ENCODE measurements at places on chromosomes 3 and 15.

DNA sequence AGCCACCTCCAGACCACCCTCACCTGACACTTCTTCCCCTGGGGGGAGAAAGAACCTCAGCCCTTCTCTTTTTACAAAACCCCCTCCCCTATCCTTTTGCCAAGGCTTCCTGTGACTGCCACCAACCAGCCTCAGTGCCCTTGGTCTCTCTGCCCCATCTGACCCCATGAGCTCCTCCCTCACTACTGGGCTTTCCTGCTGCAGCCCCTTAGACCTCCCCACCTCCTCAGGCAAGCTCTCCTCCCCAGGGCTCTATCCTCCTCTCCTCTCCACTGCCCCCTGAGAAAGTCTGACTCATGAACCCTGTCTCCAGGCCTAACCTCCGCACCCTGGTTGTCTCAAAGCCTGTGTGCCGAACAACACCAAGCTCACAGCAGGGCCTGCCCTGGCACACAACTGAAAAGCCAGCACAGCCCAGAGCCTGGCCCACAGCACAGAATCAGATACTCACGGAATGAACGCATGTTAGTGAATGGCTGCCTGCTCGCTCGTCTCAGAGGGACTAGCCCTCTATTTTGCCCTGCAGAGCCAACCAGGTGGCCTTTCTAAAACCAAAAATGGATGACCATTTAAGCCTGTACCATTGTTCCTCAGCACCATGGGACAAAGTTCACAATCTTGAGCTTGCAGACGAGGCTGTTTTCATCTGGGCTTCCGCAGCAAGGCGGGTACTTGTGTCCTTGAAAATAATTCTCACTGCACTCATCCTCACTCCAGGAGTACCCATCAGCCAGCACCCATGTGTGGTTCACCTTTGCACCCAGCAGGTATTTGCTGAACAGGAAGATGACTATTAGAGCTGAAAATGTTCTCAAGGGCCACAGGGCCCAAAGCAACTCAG is 1.7 kb downstream of the CHDH start:
- no peak for DNase-seq

- DNase-seq, result no peak
These were observed 104.4 kb downstream of the PPP2R3A start for GRCh38 chr3:136069933-136070332.

DNA sequence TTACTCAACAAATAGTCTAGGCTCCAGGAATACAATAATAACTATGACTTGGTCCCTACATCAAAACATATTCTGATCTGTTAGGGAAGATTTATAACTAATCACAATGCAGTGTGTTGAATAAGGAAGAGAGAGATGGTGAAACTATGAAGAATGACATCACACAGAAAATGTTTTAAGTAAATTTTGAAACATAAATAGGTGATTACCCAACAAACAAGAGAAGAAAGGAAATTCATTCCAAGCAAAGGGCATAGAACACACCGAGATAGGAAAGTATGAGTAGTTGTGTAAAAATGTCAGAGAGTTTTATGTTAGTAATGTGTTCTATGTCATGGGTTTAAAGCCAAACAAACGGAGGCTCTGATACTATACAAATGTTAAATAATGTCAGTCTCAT is 13.4 kb downstream of the SEC62 start:
- DNase-seq, result no peak

DNA sequence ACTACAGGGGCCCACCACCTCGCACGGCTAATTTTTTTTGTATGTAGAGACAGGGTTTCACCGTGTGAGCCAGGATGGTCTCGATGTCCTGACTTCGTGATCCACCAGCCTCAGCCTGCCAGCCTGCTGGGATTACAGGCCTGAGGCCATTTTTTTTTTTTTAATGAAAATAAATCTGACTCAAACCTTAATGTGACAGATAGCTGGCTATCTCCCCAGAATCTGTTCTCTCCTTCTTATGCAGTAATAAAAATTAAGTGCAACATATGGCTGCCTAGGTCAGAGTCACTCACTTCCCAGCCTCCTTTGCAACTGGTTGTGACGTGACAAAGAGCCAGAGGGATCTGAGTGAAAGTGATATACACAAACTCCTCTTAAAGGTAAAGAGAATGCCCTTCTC is 53.0 kb downstream of the ZNF148 start:
- DNase-seq, result no peak

DNA sequence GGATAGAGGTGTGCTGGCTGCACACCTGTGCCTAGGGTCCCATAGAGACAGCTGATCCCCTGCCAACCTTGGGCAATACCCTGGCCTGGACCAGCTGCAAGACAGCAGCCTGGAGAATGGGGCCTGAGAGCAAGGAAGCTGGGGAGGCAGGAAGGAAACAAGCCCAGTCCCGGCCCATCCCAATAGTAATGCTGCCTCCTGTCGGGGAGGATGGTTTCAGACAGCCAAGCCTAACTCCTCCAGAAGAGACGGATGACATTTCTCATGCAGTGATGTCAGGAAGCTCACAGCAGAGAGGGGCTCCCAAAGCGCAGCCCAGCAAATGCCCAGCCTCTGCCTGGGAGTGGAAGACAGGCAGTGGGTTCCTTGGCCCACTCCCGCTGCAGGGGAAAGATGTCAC is 408.8 kb downstream of the OCA2 start:
- no peak for DNase-seq

GRCh38 chr3:46695962-46696894 is 2.7 kb upstream of the ALS2CL start:
- DNase-seq, result no peak

DNA sequence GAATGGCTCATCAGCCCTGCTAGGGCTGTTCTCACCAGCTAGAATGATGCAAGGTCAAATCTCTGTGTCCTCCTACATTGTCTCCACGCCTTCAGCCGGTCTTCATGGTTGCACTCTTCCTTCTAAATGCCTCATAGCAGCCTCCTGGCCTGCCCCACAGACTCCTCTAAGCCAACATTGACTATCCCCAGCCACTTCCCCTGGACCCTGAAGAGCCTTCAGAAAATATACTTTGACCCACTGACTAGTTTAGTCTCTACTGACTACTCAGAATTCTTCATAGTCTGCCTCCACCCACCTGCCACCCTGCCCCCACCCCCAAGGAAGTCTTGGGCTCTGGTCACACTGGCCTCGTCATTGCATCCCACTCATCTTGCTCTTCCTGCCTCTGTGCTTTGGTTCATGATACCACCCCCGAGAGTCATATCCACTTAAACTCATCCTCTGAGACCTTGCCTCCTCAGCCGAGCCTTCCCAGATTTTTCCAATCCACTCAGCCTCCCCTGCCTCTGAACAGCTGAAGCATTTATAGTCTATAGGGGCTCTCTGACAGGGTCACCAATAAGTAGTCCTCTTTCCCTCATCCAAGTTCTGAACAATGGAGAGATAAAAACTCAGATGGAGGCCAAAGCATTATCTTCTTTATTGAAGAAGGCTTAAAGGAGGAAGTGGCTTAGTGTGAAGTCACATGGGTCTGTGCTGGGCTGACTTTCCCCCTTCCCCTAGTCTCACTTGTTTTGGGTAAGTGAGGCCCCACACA is 9.5 kb upstream of the DOCK3 start:
- DNase-seq, result peak; percentile 45

DNA sequence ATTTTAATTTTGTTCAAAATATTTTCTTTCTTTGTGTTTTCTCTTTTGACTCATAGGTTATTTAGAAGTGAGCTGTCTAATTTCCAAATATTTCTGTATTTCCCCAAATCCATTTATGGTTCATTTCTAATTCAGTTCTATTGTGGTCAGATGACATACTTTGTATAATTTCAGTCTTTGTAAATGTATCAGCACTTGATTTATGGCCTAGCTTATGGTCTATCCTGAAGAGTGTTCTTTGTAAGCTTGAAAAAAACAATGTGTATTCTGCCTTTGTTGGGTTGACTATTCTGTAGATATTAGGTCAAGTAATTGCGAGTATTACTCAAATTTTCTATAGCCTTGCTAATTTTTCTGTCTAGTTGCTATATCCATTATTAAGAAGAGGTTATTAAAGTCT is 311.2 kb downstream of the OCA2 start:
- no peak for DNase-seq

- DNase-seq, result no peak
These were observed 28.8 kb downstream of the MTMR10 start for GRCh38 chr15:30962659-30963058.

GRCh38 chr3:45597581-45597980 is 3.0 kb downstream of the LIMD1 start:
- no peak for DNase-seq

GRCh38 chr15:52677593-52678467 is 1.4 kb downstream of the ATOSA start:
- peak; percentile 64 for DNase-seq

GRCh38 chr3:59401924-59402323 is 352.1 kb upstream of the CFAP20DC start:
- no peak for DNase-seq

DNA sequence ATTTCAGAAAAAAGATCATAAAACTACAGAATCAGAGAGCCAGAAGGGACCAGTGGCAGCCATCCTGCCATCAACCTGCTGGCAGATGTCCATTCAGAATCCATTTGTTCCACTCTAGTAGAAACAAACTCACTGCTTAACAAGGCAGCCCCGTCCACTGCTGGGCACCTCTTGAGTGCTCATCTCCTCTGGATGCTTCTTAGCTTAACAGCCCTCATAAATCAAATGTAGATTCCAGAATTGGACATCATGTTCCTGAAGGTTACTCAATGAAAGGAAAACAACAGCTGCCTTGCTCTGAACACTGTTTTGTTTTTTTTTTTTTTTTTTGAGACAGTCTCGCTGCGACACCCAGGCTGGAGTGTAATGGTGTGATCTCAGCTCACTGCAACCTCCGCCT is 37.3 kb downstream of the ABCC5 start:
- DNase-seq, result no peak

GRCh38 chr3:129703913-129704312 is 97.4 kb upstream of the PLXND1 start:
- DNase-seq, result no peak

DNA sequence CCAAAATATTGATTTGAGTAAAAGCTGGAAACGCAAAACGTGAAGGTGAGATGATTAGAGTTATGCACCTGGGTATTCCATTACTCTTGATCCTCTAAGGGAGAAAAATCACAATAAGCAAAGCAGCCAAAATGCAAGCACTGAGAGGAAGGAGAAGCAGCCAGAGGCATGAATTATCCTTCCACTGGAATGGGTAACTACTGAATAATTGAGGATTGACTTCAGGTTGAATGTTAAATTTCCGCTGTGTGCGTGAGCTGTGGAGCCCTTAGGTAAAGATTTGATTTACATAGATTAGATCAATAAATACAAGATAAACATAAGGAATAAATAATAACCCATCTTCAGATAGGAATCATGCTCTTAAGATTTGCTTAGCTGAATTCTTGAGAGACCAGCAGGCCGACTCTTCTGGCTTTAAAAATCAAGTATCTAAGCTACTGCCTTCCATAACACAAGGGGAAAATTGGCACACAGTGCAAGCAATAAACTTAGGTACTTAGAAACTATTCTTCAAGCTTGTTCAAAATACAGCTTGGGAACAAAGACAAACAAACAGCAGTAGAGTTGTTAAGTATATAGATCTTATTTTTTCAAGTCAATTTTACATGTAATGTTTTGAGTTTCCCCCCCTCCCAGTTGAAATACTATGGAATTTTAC is 1459.5 kb downstream of the ZPLD1 start:
- no peak for DNase-seq

- DNase-seq, result no peak
These were observed 517 bp downstream of the FBN1 start for GRCh38 chr15:48644827-48645557.

DNA sequence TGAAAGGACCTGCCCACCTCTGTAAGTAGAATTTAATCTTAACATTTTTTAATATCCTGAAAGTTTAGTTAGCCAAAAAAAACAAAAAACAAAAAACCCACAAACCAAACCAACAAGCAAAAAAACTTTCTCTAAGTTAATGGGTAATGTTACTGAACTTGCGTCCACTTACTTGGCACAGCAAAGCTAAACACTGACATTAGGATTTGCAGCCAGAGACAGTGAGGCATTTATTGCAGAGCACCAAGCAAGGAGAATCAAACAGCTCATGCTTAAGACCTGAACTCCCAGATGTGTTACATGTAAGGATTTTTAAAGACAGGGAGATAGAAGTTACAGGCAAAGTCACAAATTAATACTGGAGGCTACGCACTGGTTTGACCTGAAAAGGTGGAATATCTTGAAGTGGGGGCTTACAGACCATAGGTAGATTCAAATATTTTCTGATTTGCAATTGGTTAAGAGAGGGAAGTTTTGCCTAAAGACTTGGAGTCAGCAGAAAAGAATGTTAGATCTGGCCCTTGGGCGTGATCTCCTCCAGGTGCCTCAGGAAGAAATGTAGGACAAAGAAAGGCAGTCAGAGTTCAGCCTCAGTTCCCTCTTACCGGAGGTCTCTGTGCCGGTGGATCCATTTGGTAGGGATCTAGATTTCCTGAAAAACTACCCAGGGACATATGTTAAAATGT is 205.0 kb downstream of the ADAMTSL3 start:
- DNase-seq, result no peak

DNA sequence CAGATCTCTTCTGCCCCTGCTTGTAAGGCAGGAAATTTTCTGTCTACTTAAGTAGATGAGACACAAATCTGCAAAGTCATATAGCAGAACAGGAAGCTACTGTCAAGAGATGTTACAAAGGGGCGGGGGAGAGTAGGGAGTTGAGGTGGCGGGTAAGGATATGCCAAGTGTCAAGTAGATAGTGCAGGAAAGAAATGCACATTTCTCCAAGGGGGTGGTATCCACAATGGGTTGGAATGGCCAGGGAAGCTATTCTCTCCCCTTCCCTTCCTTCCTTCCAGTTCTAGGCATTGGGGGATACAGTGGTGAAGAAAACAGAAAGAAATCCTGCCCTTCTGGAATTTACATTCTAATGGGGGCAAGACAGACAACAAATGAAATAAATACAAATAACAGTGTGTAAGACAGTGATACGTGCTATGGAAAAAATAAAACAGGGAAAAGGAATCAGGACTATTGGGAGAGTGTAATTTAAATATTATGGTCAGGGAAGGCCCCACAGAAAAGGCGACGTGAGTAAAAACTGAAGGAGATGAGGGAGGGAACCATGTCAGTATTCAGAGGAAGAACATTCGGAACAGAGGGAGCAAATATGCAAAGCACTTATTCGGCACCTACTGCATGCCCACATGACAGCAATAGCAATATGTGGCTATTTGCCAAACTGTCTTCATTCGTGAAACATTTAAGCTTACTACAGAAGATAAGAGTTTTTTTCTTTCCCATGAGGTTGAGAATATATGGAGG is 42.8 kb upstream of the RNU6-1 start:
- peak; percentile 68 for DNase-seq

GRCh38 chr3:52202384-52203077 is 4.6 kb downstream of the ALAS1 start:
- DNase-seq, result no peak

GRCh38 chr3:3633761-3634160 is 165.5 kb upstream of the LRRN1 start:
- DNase-seq, result no peak

- DNase-seq, result no peak
These were observed 31.7 kb downstream of the BCL2L10 start for GRCh38 chr15:52080706-52081392.

GRCh38 chr3:194460566-194460965 is 26.2 kb downstream of the ATP13A3 start:
- DNase-seq, result no peak

GRCh38 chr3:153289334-153289808 is 127.3 kb downstream of the RAP2B start:
- DNase-seq, result peak; percentile 77

GRCh38 chr3:192168202-192168601 is 559.1 kb downstream of the FGF12 start:
- no peak for DNase-seq

GRCh38 chr3:72082186-72082715 is 297.3 kb upstream of the PROK2 start:
- peak; percentile 95 for DNase-seq

Measured in hematopoietic multipotent progenitor cell (in vitro differentiated cells).